ENCODE measurements at places on chromosomes 2 and 18. TPM values are rescaled to one million over a fixed set of nuclear protein-coding genes. Genes with fewer than 3 reads are reported as not detected.

Gene CYBRD1
- 100 TPM for total RNA-seq

Gene ADRA2B
- not detected for total RNA-seq

Gene HOXD13
- not detected for total RNA-seq

Gene TSPYL6
- total RNA-seq = not detected

Gene ADD2
- 0.20 TPM for total RNA-seq

Gene ATP8B1
- total RNA-seq = 43.2 TPM

Gene CHRND
- total RNA-seq = not detected

Gene COX7A2L
- total RNA-seq = 147 TPM

Gene RTP5
- not detected for total RNA-seq

Gene NEUROD1
- not detected for total RNA-seq

Gene METTL5
- total RNA-seq = 56.2 TPM

Gene MDH1B
- total RNA-seq = 0.37 TPM

Gene CNTNAP5
- total RNA-seq = not detected

Gene ZNF385B
- under 0.01 TPM for total RNA-seq

Data from subcutaneous preadipocyte (primary cell).